ACHN (cell line): ENCODE measurements at places on chromosomes 13 and 19.

- DNase-seq = no peak
Observed at GRCh38 chr13:98495627-98496478, 81.1 kb downstream of the STK24 start.

DNA sequence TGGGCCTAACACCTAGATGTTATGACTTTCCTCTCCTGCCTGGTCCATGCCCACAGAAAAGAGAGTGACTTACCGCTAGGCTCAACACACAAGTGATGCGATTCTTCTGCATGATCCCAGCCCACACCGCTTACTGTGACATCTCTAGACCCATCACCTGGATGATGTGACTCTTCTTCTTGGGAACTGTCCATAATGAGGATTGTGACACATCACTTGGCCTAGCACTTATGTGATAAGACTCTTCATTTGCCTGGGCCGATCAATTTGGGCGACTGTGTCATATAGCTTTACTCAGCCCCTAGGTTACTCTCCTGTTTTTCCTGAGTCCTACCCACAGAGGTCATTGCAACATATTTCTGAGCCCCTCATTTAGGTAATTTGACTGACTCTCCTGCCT lies 19.9 kb upstream of the ZNF681 start:
- DNase-seq = no peak

- DNase-seq = no peak
Observed at GRCh38 chr19:39759457-39760184, 19.0 kb upstream of the LEUTX start.

DNA sequence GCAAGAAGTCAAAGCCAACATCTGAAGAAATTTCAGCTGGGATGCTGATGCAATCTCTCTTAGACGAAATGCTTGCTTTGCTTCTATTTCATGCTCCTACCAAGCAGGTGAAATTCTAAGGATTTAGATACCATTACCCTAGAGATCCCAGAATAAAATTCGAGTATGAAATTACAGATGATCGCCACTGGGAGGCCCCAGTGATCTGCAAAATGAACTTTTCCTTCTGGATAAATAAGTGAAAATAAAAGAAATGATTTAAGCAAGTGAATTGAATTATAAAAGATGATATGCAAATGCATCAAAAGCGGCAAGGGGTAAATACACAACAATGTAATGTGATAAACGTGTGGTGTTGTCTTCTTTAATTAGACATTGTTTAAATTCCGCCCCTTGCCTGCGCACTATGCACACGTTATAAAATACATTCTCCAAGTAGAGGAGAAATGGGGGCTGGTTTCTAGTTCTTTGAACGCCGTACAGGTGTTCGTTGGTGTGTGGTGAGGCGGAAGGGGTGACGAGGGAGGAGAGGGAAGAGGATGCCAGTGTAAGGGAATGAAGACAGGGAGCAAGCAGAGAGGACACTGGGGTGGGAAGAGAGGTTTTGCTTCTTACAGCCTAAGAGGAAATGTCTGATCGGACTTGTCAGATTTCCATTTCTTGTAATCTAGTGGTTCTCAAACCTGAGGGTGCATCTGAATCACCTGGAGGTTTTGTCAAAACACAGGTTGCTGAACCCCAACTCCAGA lies 58.0 kb downstream of the ERCC5 start:
- DNase-seq = peak; percentile 18

- no peak for DNase-seq
Observed at GRCh38 chr13:30978981-30979956, 46.8 kb downstream of the TEX26 start.

DNA sequence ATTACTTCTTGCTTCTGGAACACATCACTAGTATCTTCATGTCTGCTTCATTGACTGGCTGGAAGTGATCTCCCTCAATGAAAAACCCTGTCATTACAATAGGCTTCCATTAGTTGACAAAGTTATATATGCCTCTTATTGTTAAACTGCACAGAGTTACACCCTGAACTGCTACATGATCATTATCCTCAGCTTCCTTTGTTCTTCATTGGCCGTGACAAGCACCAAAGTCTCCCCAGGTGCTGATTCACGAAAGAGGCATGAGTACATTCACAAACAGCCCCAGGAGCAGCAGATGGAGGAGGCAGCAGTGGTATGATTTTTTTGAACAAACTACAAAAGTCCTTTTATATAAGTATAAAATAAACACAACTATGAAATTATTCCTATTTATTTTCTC lies 51.4 kb downstream of the VWA8 start:
- no peak for DNase-seq

DNA sequence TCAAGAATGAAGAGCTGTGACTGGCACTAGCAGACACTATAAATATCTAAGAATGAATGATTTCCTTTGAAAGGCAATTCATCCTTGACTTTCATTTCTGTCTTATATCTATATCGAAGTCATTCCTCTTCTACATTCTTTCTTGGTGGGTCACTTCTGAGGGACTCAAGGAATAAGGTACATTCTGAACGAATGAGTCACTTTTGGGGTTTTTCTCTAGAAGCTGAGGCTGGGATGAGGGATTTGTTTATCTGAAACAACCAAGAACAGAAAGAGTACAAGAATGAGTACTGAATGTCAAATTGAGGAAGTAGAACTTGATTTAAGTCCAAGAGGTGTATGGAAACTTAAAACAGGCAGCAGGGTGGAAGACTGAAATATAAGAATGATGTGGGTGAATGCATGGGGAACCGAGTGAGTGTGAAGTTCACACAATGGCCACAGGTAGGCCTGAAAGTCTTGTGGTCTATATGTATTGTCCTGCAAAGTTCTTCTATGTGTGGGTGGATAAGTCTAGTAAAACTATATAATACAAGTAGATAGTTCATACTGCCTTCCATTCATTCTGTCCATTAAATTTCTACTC lies 343.9 kb downstream of the OXGR1 start:
- peak; percentile 78 for DNase-seq

GRCh38 chr13:33112766-33113165 lies 96.5 kb downstream of the KL start:
- no peak for DNase-seq

- DNase-seq = no peak
Observed at GRCh38 chr19:12139269-12139668, 881 bp downstream of the ZNF20 start.

- peak; percentile 62 for DNase-seq
Observed at GRCh38 chr13:74134777-74135325, 647 bp upstream of the KLF12 start.

DNA sequence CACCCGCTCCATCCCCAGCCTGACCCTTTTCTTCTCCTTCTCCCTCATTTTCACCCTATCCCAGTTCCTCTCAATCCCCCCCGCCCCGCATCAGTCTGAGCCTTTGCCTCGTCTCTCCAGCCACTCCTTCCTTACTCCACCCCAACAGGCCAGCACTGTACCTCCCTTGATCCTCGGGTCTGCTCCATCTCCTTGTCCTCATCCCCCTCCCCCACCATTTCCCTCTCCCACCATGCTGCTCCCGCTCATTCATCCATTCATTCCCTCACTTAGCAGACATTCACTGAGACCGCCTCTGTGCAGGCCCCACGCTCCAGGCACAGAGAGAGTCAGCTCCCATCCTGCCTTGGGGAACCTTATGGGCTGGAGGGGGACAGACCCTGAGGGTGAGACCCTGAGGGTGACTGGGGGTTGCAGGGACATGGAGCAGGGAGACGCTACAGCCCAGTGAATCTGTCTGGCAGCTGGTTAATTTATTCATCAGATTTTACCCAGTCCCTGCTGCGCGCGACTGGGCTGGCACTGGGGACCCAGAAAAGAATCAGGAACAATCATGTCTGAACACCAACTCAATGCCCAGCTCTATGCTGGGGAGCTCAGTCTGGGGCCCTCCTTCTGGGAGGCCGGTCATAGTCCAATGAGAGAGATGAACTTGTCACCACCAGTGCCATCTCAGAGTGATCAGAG lies 881 bp downstream of the ARHGAP33 start:
- no peak for DNase-seq

GRCh38 chr19:40144947-40145748 lies 46.1 kb upstream of the MAP3K10 start:
- no peak for DNase-seq

DNA sequence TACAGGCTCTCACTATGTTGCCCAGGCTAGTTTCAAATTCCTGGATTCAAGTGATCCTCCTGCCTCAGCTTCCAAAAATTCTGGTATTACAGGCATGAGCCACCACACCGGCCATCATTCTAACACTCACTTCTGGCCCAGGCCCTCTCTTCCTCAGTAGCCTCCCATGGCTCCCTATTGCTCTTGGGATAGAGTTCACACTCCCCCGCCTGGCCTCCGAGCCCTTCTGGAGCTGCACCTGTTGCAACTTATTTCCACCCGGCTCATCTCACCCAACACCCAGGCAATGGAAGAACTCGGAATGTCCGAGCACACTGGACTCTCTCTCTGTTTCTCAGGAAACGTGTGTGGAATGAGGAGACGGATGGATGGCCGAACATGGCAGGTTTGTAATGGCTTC lies 9.0 kb upstream of the SBK3 start:
- DNase-seq = no peak
